Substantia nigra (tissue), 51 donors: ENCODE measurements at places on chromosomes 5 and 9.

DNA sequence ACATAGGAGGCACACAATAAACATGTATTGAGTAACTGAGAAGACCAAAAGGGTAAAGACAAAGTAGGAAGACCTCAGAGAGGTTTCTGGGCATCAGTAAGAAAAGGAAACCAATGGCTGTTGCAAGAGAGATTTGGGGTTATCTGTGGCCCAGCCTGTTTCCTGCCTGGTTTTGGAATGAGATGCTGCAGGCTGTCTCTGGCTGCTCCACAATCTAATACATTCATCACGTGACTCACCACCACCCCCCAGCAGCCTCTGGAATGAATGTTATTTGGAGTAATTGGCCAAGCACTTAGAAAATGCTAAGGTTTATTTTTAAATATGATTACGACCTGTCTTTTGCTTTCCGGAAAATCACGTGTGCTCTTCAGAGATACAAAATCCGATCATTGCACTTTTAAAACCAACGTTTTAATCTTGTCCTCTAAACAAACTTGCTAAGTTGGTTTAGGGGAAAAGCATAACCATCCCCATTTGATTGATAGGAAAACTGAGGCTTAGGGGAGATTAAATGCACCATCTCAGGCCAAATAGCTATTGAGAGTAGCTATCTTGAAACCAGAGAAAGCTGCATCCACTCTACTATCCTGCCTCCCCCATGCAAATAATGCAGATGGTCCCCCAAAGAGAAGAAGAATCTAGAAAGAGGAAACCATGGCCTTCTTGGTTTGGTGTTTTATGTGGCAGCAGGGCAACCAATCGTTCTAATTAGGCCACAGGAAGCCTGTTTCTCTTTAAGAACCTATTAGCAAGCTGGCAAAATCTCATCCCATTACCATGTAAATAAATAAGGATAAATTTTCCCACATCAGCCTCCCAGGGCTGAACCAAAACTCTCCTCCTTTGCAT is 151.8 kb upstream of the ADRA1B start:
- DNase-seq: no peak

DNA sequence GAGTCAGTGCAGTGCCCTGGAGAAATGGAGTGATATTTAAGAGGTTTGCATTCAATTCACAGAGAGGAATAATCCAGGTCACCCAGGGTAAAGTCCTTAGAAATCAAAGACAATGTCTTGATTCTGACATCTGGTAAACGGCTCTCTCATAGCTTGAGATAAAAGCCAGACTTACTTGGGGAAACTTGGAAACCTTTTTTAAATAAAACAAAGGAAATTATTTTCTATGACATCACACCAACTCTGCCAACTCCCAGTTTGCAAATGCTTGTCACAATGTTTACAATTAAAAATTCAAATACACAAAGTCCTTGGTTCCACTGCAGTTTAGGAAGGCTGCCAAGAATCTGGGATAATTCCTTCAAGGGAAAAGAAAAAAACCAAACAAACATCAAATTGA is 255.1 kb upstream of the NREP start:
- no peak for DNase-seq

DNA sequence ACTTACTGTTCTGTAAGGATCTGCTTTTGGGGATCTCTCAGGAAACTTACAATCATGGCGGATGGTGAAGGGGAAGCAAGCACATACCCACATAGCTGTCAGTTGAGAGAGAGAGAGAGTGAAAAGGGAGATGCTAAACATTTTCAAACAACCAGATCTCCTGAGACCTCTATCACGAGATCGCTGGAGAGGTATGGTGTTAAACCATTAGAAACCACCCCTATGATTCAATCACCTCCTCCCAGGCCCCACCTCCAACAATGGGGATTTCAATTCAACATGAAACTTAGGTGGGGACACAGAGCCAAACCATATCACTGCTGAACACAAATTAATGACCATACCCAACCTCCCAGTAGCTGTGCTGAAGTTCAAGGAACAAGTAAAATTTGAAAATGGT is 48.2 kb upstream of the PRDM9 start:
- no peak for DNase-seq

GRCh38 chr5:128925973-128926372 is 39.3 kb upstream of the SLC27A6 start:
- DNase-seq: no peak

DNA sequence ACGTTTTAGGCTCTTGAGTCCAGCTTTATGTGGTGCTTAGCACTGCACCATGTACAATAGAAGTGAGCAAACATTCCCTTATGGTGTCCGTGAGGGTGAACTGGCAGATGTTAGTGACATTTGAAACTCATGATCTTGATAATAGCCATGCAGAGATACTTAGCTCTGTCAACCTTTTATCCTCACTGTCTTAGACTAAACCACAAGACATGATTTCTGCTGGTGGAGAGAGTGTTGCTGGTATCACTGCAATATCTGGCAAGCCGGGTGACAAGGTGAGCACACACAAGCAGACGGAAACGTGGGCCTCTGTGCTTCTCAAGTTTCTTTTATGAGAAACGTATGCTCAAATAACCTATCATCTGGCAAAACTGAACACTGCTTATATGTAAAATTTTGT is 68.4 kb downstream of the CAST start:
- DNase-seq: no peak

- no peak for DNase-seq
Observed at GRCh38 chr5:95936812-95937397, 24.7 kb downstream of the ELL2 start.

DNA sequence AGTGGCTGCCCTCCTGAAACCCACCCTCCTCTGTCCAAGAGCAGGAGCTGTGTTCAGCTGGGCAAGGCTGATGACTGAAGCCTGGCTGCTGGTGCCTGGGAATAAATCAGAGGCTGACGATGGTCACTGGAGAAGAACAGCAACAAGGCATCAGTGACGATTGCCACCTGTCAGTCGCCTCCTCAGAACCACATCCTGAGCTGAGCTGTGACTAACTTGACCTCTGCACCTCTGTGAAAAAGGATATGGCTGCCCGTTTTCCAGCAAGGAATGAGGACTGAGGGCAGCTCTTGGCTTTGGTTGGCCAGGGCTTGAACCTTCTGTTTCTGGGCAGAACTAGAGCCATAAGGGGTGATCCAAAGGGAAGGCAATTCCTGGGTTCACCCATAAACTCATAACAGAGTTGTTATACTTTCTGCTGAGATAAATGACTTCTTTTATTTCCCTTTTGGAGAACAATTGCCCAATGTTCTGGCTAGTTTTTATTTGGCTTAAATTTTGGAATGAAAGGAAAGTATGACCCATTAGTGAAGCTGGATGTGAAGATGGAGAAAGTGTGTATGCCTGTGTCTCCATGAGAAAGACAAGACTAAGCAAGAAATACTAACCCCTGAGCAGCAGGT is 40.1 kb downstream of the TRIP13 start:
- no peak for DNase-seq

DNA sequence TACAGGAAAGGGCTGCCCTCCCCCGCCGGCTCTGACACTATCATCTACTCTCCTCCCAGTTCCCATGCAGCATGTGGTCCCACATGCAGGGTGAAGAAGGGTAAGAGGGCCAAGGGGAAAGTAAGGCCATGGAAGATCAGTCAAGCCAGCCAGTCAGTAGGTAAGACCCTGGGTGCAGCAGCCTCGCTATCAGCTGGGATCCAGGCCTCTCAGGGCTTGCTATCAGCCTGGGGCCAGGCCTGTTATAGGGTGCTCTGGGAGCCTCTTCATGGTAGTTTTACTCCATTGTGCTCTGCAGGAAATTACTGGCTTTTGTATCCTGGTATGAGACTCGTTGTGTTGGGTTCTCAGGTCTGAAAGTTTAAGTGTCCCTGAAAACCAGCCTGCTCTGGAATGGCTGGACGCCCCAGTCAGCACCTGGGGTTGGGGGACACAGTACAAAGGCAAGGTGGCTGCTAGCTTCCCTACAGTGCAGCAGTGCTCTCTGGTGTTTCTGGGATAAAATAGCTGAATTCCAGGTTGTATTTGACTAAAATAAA is 21.4 kb downstream of the SLC22A4 start:
- DNase-seq: no peak

GRCh38 chr5:82255844-82256243 is 22.3 kb downstream of the RPS23 start:
- no peak for DNase-seq

GRCh38 chr5:1375871-1376810 is 31.2 kb upstream of the CLPTM1L start:
- no peak for DNase-seq

DNA sequence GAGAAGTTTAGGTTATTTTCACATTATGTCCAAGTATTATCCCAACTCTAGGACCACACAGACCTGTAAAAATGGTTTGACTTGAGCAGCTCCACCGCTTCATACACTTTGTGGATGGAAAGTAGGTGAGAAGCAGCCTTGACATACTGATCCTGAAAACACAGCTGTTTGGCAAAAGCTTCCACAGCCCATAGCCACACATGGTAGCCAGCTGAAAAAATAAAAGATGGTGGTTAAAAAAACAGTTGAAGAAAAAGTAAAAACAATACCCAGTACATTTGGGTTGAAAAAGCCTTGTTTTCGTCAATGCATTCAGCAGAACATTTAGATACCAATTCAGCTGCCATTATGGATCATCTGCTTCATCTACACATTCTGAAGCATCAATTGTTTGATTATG is 36.7 kb downstream of the GEMIN5 start:
- no peak for DNase-seq

DNA sequence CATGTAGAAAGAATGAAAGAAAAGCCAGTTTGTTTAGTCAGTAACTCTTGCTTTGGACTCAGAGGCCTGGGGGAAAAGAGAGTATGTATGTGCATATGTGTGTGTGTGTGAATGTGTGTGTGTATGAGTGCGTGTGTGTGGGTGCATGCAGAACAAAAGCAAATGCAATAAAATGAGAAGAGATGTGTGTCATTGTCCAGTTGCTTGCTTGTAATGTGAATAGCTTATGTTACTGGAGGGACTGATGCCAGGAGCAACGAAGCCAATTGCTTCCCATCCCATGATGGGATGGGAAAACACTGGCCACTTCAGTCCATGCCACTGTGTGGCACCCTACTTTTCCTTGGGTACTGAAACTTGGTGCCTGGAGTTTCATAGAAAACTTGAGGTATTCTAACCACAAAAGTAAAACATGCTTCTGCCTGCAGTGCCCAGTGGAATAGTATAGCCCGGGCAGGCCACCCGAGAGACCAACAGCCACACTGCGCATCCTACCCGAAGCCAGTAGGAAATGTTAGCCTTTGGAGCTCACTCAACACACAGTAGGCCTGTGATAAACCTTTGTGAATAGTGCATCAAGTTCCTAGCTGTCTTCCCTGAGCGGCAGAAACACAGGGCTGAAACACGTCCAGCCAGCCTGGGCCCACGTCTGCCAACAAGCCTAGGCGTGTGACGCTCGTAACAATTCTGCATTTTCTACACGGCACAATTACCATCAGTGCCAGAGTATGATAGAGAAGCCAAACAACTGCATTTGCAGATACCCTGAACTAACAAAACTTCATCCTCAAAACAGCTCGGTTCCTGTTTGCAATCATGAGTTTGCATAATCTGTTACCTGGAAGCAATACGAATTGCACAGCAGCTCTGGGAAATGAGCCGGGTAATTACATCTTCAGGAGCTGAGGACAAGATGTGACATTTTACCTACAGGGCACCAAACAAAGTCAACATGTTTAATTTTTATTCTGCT is 198.1 kb downstream of the SYK start:
- DNase-seq: no peak

DNA sequence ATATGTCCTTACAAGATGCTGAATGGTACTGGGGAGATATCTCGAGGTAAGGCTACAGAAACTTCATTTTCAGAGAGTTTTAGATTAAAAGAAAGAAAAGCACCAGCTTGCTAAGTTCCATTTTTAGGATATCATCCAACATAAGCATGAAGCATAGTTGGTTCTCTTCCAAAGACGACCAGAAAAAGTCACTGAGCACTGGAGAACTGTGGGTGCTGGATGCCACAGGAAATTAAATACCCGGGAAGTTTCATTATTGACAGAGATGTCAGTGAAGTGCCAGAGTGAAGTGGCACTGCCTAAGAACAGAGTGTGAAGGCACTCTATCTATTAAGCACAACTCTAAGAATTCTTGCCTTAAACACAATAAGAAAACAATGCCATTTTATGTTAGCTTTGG is 76.8 kb downstream of the PIK3R1 start:
- DNase-seq: no peak

DNA sequence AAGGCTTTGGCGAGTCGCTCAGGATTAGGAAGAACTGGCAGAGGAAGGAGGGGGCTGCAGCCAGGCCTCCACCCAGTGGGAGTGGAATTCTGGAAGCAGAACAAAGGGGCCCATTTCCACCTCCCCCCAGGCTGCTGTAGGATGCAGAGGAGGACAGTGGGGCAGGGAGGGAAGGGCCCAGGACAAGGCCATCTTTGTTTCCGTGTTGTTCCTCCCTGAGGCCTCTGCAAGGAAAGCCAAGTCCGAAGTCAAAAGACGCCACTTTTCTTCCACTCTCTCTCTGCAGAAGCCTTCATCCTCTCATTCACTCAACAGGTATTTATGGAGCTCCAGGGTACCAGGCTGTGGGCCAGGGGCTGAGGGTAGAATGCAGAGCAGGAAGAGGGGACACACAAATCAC is 70.7 kb downstream of the ENTREP1 start:
- no peak for DNase-seq

DNA sequence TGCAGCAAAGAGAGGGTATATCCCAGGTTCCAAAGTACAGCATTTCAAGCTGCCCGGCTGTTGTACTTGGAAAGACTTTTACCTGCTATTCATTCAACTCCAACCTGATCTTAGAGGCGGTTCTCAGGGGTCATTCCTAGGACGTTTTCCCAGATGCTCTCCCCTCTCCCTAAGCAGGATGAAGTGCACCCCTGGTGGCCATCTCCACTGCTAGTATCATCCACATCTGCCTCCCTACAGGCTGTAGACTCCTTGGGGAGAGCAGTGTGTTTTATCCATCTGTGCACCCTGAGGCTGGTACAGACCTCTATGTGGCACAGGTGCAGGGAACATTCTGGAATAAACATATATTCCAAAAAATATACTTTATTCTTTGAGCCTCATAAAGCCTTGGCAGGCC is 56.8 kb downstream of the PTPN3 start:
- no peak for DNase-seq

- DNase-seq: no peak
Observed at GRCh38 chr5:60248901-60249300, 355.4 kb upstream of the PDE4D start.
